SK-N-SH (cell line): ENCODE measurements at places on chromosomes 2 and 18. TPM values are rescaled to one million over a fixed set of nuclear protein-coding genes. Genes with fewer than 3 reads are reported as not detected.

- no peak for DNase-seq
Measured at GRCh38 chr2:44906972-44907371, 34.5 kb upstream of the SIX3 start.

GRCh38 chr18:3793545-3793944 is 343.6 kb downstream of the TGIF1 start:
- DNase-seq: no peak

DNA sequence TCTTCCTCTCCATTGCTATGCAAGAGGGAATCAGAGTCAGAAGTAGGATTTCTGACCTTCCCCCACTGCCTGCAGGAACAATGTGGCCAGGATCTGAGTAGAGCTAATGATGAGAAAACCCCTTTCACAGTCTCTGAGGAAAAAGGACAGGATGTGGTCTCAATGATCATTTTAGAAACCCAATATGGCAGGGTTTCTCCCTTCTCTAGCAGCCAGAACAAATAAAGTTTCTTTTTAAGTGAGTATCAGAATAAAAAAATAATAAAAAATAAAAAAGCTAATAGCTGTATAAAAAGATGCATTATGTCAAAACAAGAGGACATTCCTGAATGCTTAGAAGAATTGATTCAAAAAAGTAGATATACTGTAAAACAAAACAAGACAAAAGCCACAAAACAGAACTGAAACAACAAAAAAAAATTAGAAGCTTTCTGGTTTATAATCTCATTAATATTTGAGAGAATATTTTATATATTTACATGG is 1124.9 kb upstream of the ZEB2 start:
- no peak for DNase-seq

The SERPINB10 gene
- 0.10 and 0.15 TPM in 2 replicates for polyA plus RNA-seq

The NYAP2 gene
- polyA plus RNA-seq: not detected in 2 replicates

- DNase-seq: peak; percentile 71
Measured at GRCh38 chr2:3008561-3008960, 369.1 kb downstream of the EIPR1 start.

The KIF5C gene
- 3.9 and 4.7 TPM in 2 replicates for polyA plus RNA-seq

The AGPS gene
- polyA plus RNA-seq: 9.8 and 10.9 TPM in 2 replicates
